Activated T-helper 1 cell treated with Interleukin-2 at 50 U/mL for 16 hours (primary cell): ENCODE measurements at places on chromosomes 5 and 9.

DNA sequence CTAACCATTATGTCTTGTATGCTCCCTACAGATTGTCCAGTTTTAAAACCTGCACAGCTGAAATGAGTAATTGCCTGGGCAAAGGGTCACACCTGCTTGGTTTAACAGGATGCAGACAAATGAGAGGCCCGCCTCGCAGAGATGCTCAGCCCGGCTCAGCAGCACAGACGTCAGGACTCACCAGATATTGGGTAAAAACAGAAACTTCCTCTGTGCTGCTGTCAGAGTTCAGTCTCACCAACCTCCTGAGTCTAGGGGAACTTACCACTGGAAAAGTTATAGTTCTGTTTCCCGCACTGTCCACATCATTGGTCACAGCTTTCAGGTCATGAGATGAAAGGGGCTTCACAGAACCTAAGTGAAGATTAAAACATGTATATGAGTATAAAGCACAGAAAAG is 152.5 kb downstream of the ESM1 start:
- no peak for DNase-seq

DNA sequence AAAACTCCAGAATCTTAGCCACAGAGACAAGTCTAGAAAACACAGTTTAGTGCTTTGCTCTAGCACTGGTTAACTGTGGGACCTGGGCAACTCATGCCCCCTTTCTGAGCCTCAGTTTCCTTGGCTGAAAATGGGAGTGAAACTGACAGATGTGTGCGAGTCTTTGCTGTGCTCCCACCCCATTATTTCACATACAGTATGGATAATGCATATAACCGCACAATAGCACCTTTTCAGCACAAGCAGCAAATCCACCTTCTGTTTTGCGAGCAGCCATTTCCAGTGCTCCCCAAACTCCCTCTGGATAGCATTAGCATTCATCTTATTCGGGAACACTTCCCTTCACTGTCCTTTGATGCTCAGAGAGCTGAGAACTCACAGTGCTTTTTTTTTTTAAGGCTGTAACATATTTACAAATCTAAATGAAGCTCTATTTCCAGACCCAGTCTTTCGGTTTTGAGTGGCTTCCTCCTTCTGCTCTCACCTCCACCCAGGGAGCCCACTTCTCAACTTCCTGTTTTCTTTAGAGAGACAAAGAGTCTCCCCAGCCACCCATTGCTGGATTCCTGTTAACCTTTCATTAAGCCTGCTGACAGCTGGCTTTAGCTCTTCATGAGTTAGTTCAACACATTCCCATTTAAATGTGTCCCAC is 49.2 kb downstream of the TIMD4 start:
- DNase-seq = peak; percentile 5

- DNase-seq = no peak
Measured at GRCh38 chr5:43145071-43145470, 24.4 kb downstream of the ZNF131 start.

DNA sequence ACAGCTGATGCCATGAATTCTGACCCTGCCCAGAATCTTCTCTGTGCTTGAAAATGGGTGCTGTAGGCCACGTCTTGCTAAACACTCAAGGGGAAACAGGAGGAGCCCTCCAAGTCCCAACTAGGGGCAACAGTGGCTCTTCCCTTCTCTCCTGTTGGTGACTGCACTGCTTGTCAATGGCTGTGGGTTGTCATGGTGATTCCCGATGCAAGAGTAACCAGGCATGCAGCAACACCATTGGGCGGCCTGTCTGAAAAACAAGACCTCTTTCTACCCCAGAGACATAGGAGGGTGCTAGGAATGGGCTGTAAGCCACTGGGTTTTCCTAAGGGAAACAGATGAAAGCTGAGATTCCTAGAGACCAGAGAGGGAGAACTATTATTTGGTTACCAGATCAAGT is 201.7 kb upstream of the PANK3 start:
- no peak for DNase-seq

DNA sequence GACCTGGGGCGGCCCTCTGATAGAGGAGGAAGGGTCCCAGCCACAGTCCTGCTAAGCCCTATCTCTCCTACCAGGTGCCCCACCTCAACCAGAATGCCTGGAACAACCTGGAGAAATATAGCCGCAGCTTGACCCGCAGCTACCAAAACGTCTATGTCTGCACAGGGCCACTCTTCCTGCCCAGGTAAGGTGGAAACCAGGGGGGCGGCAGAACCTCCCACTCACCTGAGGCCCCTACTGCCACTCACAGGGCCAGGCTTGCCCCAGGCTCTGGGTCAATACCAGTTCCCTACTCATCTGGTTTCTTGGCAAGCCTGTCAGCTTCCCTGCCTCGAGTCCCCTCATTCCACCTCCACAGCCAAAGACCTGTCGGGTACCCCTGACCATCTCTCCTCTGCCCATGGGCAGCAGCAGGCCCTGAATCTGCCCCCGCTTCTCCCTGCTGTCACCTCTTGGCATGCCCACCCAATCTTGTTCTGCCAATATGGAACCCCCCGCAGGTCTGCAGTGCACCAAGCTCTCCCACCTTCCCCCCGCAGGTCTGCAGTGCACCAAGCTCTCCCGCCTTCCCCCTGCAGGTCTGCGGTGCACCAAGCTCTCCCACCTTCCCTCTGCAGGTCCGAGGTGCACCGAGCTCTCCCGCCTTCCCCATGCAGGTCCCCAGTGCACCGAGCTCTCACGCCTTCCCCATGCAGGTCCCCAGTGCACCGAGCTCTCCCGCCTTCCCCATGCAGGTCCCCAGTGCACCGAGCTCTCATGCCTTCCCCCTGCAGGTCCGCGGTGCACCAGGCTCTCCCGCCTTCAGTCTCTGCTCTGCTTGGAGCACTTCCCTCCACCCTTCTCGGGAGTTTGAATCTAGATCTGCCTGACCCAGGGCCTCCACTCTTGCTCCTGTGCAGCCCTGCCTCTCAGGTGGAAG is 2.6 kb downstream of the ENDOG start:
- DNase-seq = no peak

- DNase-seq = no peak
Measured at GRCh38 chr5:93924628-93925027, 183.2 kb upstream of the POU5F2 start.

- no peak for DNase-seq
Measured at GRCh38 chr5:53099546-53099945, 10.0 kb downstream of the MOCS2 start.

- no peak for DNase-seq
Measured at GRCh38 chr5:6659941-6660684, 26.9 kb downstream of the SRD5A1 start.

DNA sequence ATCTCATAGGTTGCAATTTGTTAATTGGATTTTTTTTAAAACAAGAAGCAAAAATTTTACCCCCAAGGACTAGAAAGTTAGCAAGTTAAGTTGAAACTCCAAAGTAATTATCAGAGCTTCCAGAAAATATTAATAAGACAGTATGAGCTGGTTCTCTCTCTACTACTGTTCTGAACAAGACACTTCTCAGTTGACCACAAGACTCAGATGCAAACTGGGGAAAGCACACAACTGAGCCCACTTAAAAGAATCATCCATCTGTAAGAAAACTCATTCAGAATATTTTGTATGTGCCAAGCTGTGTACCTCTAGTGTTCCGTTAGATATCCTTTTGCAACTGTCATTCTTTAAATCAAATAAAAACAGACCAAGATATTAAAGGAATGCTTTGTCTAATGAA is 60.0 kb downstream of the MAP1B start:
- no peak for DNase-seq

DNA sequence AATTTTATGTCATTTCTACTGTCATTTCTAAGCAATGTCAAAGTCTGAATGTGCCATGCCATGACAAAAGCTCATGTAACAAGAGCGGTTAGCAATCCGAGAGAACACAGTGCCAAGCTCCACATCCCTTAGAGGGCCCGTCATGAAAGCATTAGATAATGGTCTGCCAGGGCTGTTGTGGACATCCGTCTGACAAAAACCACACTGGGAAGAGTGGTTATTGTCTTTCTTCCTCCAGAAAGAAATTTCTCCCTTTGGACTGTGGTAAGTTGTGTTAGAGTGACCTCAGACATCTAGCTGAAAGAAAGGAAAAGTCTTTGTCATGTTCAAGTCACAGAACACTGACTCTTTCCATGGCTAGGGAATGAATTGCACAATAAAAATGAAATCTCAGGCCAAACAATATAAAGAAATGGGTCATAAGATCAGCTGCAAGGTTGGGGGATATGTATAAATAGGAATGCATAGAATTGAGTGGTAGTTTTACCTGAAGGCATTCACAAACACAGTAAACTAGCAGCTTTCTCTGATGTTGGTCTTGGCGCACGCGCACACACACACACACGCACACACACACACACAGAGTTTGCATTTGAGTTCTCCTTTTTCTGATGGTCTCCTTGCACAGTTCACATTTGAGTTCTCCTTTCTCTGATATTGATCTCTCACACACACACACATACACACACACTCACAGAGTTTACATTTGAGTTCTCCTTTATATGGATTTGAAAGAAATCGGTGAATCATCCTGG is 5.3 kb downstream of the SLC1A3 start:
- DNase-seq = no peak

DNA sequence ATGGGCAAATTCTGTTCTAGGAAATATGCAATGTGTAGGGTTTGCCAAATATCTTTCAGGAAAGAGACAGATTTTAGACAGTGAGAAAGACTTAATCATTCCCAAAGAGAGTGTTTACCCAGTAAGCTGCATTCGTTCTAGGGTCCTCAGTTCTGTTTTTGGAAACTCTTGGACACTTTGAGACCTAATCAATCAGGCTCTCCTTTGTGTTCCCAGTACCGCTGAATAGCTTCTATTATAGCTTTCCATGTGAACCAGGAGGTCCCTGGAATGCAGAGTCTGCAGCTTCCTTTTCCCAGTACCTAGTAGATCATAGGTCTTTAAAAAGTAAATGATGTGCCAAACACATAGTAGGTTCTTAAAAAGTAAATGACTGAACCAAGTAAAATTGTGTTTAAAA is 11.4 kb upstream of the SPINK1 start:
- no peak for DNase-seq

GRCh38 chr5:94461131-94461530 is 157.3 kb downstream of the KIAA0825 start:
- DNase-seq = no peak

DNA sequence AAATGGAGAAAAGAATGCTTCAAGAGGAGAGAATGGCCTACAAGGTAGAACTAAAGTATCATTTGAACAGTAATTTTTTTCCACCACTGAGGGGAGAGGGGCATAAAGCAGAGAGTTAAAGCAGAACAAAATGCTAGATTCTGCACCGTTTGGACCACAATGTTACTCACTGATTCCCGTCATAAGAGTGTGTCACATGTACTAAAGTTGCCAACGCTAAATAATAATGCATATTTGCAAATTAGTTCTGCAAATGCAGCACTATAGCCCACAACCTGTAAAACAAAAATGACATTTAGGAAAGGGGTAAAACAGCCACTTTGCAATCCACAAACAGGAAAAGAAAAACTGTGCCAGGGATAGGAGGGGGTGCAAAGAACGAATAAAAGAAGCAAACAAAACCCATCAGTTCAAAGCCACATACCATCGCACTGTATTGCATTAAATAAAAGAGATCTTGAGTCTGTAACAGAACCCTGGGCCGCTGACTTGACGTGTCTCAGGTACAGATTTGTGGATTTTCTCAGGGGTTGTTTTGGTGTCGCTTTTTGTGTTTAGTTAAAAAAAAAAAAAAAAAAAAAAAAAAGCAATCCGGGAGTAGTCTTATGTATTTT is 7.7 kb upstream of the NFIB start:
- DNase-seq = no peak

DNA sequence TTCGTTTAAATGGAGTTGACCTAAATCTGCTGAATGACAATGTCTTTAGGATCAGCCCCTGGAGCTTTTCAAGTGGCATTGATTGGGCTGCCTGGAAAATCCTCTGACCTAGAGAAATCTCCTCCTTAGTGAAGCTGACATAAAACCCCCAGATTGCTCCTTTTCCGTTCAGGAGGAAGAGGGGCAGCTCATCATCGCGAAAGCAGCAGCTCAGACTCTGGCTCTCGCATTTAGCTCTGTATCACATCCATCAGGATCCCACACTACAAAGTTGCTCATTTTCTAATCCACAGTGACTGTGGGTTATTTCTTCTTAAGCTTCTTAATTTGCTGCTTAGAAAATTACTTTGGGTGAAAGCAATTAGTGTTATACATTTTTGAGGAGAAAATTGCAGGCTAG is 373.7 kb downstream of the ENC1 start:
- no peak for DNase-seq

- no peak for DNase-seq
Measured at GRCh38 chr5:1415626-1416360, 29.4 kb downstream of the SLC6A3 start.

DNA sequence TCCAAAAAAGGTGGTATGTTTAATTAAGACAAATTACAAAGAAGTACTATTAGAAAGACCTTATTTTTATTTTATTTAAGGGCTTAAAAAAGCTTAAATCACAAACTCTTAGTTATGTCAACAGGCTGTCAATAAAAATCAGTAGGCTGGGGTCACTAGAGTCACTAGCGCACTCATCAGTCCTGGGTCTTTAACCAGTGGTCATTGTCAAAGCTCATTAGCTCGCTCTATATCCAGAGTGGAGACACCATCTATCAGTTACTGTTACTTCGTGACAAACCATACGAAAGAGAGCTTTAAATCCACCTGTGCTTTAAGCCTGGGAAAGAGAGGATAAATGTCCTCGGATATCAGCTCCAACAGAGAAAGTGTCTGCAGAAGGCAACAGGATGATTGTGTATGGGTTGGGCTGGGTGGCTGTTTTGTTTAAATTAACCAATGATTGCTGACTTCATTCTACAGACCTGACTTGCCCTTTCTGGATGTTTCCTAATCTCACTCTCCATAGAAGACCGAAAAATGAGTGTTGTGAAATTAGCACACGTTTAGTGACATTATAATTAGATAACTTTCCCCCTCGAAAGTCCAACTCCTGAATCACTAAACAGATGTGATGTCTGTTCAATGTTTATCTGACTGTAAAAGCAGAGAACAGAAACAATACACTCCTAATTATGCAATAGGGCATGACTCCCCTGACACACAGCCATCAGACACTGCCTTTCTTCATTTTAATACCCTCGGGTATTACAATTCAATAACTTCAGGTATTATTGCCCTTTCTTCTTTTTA is 123.6 kb upstream of the TNPO1 start:
- no peak for DNase-seq

DNA sequence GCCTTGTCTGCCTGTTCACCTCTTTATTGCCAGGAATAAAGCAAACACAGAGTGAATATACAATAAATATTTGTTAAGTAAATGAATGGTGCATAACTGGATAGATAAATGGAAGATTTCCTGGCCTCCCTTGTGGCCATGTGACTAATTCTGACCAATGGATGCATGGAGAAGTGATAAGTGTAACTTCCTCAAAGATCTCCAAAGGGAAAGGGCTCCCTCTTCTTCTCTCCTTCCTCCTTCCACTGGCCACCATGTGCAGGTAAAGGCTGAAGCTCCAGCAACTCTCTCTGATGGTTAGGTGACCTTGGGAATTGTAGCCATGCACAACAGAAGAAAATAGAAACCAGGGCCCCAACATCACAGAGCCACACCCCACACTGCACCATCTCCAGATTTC is 174.4 kb downstream of the EBF1 start:
- no peak for DNase-seq
